Right ventricle myocardium superior (tissue), 1 donor: ENCODE measurements at places on chromosomes 7 and 10. TPM values are rescaled to one million over a fixed set of nuclear protein-coding genes. Genes with fewer than 3 reads are reported as not detected.
A peak's percentile ranks its signal among the peaks of the same experiment; 100 is the strongest.

GRCh38 chr10:98332623-98333269 is 64.8 kb upstream of the LOXL4 start:
- no peak for DNase-seq

GRCh38 chr7:115410972-115411686 is 489.2 kb downstream of the MDFIC start:
- DNase-seq = no peak

KAZALD1 gene
- 5.0 TPM for total RNA-seq

DNA sequence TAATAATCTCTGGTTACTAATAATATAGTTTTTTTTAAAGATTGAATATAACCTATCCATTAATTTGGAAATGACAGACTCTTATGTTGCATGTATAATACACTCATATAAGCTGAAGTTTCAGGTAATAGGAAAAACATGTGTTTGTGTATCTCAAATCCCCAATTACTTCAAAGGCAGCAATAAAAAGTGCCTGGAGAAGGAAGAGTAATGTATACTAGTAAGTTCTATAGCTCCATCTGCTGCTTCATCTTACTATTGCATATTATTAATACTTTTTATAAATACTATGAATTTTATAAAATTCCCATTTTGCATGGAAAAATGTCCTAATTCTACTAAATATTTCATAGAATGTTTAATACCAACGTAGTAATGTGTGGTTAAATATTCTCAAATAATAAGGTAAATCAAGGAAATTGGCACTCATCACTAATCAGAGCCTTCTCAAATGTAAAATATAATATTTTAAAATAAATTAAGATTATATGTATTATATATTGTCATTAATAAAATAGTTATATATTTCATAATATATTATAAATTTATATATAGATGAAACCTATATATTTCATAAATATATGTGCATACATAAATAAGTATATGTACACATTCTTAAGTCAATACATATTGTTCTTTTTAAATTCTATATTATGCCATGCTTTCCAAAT is 311.9 kb downstream of the HGF start:
- DNase-seq = no peak

GRCh38 chr10:83179371-83179770 is 959.9 kb upstream of the GHITM start:
- DNase-seq = no peak

DNA sequence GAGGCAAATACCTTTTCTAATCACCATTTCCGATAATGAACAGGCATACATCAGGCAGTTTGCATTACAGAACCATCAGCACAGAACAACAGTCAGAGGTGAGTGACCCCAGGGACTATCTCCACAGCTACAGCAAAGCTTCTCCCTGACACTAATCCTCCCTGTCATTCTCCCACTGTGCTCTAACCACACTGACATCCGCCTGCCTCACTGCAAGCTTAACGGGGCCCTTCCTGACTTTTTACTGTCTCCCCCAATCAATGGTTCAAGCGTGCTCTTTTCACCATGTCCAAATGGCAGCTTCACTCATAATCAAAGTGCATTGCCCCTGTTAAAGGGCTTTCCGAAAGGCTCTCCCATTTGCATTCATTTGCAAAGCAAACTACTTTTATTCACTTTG is 196.3 kb downstream of the DNAJC1 start:
- DNase-seq = no peak

DNA sequence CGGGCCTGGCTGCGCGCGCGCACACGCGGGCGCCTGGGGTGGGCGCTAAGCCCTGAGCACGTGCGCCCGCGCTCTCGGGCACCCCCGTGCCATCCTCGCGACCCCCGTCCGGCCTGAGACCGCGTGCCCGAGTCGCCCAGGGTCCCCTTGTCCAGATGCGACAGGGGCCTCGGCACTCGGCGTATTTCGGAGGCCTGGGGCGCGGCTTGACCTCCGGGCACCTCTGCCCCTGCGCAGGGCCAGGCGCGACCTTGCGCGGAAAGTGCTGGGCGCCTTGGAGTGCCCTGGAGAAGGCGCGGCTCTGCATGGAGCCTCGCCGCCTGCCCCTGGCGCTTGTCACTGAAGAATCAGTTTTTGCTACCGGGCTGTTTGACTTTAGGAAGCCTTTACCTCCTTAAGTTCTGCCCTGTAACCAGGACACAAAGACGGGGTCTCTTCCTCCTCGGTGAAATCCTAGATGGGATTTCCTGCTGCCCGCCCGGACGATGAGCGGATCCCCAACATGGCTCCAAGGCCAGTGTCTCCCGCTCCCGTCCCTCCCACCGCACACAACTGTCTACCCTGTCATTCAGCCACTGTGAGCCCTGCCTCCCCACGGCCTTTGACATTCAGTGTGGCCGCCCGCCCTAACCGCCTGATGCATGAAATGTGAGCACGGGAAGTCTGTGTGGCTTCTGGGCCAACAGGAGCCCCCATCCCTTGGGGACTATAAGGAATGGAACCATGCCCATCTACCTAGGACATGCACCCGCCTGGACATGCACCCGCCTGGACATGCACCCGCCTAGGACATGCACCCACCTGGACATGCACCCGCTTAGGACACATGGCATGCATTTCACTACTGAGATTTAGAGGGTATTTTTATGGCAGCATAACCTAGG is 1.1 kb upstream of the STK32C start:
- peak; percentile 60 for DNase-seq

DNA sequence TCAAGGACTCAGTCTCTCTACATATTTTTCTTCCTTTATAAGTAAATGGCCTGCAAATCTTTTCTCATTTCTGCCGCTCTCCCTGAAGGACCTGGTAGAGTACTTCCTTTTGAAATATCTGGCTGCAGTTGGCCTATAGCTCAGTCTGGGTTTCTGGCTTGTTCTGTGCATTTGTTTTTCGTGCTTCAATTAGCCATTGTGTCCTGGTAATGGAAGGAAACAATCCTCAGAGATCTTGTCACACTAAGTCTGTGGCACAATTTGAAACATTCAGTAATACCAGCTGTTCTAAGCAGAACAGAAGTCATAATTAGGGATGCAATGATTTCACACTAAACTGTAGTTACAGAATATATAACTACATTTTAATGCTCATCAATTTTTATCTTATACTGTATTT is 545.0 kb downstream of the NRG3 start:
- no peak for DNase-seq

GRCh38 chr7:155206318-155207020 is 91.2 kb upstream of the INSIG1 start:
- DNase-seq = peak; percentile 73

GRCh38 chr10:123567984-123568739 is 98.0 kb upstream of the GPR26 start:
- no peak for DNase-seq

STEAP1B gene
- 0.43 TPM for total RNA-seq

DNA sequence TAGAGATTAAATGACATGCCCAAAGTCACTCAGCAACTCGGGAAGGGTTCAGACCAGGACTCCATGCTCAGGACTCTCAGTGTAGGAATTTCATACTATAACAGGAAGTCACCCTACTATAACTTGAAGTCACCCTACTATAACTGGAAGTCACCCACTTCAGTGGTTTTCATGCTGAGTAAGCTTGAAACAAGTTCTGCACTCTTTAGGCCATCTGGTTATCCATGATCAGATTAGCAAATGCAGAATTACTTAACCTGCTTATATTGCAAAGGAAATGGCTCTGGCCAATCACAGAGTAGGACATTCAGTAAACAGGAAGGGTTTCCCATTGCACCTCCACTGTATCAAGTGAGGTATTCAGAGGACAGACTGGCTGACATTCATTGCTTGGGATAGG is 1240.4 kb downstream of the GATA3 start:
- DNase-seq = no peak

DNA sequence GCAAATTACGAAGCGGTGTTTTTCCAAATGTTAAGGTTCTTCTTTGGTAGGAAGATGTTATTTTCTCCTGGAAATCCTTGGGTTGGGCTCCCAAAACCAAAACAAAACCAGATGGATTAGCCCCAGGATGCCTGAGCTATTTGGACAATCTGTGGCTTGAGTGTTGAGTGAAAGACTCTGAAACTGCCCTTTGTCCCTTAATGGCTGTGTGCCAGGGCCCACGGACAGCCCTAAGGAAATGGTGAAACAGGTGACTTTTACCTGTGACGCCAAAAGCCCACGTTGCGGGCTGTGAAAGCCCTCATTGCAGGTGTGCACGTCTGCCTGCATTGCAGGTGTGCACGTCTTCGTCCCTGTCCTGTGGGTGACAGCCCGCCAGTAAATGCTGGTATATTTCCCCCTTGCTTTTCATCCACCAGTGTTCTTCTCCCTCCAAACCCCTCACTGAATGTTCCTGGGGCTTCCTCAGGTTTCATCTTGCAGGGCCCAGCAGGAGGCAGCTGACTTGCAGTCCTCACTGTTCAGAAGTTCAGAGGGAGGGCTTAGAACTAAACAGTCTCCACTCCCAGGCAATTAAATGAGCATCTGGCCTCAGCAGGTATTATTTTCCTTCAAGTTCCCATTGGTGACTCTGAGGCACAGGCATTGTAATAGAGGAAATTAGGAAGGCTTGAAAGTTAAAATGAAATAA is 10.7 kb downstream of the PFKP start:
- DNase-seq = no peak

SEC23IP gene
- 30.6 TPM for total RNA-seq

NKX2-3 gene
- not detected for total RNA-seq

FFAR4 gene
- 0.16 TPM for total RNA-seq

DENND2A gene
- total RNA-seq = 11.6 TPM

GRCh38 chr10:70677620-70678249 is 5.4 kb downstream of the ADAMTS14 start:
- no peak for DNase-seq

NAT16 gene
- total RNA-seq = not detected

DNA sequence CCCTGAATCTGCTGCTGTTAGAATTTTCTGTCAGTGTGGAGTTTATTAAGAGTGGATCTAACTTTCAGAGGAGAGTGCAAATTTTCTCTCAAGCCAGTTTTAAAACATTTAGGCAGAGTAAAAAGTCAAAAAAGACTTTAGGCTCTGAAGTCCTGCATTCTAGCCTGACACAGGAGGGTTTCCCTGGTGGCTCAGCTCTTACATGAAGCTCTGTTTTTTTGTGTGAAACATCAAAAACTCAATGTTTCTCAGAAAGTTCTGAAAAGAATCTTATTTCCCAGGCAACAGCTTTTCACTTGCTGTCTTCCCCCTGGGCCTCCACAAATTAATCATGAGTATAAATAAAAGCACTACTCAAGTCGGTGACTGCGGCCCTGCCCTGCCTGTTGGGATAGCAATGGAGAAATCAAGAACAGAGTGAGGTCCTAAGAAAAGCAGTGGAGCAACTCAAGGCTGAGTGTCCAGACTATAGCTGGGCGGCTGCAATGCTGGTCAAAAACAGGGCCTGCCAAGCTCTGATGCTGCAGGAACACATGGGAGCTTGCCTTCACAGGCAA is 22.3 kb upstream of the WDR11 start:
- no peak for DNase-seq

DNA sequence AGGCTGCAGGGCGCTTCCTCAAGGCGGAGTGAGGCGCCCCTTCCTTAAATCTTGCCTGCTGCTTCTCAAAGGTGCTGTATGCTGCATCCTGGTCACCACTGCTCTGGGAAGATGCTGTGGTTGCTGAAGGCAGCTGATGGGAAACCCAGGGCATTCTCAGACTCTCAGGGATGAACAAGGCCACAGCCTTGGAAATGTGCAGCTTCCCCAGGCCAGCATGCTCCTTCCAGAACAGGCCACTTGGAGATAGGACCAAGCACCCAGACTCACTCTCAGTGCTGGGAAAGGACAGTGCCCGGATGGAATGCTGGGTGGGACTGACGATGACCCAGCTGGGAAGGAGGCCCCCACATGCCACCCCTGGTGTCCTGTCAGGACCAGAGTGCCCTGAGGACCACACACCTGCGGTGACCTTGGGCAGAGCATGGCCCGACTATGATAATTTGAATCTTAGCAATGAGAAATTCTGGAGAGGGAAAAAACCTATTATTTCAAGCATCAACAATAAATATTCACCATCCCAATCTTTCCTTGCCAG is 235.5 kb downstream of the TNS3 start:
- no peak for DNase-seq

NACAD gene
- total RNA-seq = 4.7 TPM

DNA sequence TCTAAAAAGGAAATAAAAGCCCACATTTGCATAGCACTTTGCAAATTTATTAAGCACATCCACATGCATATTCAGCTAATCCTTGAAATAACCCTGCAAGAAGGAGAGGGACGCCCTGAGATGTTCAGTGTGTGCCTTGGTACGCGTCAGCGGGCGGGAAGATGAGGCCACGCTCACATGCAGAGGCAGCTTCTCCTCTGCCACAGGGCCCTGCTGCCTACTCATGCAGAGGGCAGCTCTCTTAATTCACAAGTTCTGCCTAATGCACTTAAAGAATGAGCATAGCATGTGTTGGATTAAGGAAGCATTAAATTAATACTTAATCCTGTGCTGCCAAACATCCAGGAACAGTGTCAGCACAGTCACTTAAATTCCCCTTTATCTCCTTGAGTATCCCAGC is 132.3 kb downstream of the HECW1 start:
- DNase-seq = no peak

GRCh38 chr7:106723398-106723797 is 62.4 kb upstream of the CCDC71L start:
- DNase-seq = no peak

DNA sequence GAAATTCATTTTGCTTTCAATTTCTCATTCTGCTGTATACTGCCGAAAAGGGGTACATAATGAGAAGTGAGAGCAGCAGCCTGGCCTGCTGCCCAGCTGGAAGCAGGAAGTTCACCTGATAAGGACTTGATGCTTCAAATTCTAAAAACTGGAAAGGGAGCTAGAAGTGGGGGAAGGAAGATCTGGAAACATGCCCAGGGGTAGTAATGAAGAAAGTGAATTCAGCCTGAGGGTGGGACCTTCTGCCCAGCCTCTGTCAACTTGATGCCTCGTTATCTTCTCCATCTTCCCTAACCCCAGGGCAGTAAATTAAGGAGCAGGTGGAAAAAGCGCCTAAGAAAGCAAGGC is 69.4 kb downstream of the ARMH3 start:
- DNase-seq = peak; percentile 69

KLF14 gene
- total RNA-seq = not detected

- DNase-seq = peak; percentile 67
These were observed 2.3 kb downstream of the KLF6 start for GRCh38 chr10:3782451-3783315.

- no peak for DNase-seq
These were observed 16.8 kb downstream of the DOCK1 start for GRCh38 chr10:126921974-126922525.

ST8SIA6 gene
- 6.3 TPM for total RNA-seq

NCF1 gene
- total RNA-seq = 6.0 TPM

GRCh38 chr7:36925691-36926090 is 201.4 kb upstream of the AOAH start:
- no peak for DNase-seq

- DNase-seq = no peak
These were observed 643.0 kb downstream of the SUGCT start for GRCh38 chr7:40777730-40778312.

- DNase-seq = no peak
These were observed 220.3 kb upstream of the STK17A start for GRCh38 chr7:43362652-43363034.

GRCh38 chr7:33965183-33965744 is 59.9 kb downstream of the BMPER start:
- DNase-seq = no peak
